ENCODE measurements at places on chromosomes 6 and 20.

- DNase-seq = peak; percentile 72
These were observed 262.4 kb downstream of the ERMARD start for GRCh38 chr6:170013815-170014214.

DNA sequence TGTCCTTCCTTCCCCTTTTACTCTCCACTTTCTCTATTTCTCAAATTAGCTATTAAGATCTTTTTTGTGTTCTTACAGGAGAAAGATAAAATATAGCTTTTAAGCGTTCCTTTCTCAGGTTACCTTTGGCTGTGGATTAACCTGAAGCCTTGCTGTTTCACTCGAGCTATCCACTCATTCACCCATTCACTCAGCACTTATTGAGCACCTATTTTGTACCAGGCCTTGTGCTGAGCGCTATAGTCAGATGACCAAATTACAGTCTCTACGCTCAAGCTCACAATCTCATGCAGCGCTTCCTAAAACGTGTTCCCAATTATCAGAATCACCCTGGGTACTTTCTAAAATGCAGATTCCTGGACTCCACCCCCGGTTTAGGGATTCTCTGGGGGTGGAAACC, 1.8 kb upstream of the CEP250 start:
- DNase-seq = no peak

DNA sequence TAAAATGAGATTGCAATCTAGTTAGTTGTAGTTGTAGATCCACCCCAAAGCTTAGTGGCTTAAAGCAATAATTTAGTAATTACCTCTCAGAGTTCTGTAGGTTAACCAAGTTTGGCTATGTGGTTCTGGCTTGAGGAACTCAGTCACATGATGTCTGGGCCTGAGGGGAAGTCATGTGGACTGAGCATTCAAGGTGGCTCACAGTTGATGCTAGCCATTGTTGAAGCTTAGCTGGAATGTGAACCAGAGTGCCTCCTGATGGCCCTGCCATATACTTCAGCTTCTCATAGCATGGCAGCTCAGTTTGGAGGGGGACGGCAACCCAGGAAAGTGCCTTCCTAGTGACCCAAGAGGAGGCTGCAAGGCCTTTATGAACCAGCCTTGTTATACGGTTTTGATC, 263.2 kb upstream of the RNF217 start:
- DNase-seq = no peak

DNA sequence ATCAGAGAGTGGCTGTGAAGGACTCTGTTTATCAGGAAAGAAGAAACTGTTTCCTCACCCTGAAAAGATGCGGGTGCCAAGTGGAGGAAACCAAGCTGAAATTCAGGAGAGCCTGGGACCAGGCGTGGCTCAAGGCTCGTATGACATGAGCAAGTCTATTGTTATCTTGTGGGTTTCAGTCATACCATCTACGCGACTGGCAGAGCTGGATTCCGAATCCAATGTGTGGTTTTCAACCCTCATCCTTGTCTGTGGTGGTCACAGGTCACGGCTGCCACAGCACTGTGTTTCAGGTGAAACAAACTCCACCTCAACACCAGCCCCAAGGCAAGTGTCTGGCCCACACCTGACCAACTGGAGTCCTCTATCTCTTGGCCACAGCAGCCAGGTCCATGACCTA, 9.1 kb downstream of the MC3R start:
- no peak for DNase-seq

DNA sequence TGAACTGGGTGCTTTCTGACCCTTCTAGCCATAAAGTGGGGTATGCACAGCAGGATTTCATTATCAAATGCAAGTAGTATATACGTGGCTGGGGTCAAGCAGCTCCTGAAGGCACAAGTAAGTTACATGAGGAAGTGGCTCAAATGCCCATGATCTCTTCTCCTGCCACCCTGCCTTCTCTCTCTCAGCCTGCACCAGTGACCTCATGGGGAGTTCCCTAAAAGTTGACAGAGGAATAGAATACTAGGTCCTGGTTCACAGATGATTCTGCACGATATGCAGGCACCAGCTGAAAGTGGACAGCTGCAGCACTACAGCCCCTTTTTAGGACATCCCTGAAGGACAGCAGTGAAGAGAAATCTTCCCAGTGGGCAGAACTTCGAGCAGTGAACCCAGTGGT, 282.0 kb downstream of the BCKDHB start:
- DNase-seq = peak; percentile 3

DNA sequence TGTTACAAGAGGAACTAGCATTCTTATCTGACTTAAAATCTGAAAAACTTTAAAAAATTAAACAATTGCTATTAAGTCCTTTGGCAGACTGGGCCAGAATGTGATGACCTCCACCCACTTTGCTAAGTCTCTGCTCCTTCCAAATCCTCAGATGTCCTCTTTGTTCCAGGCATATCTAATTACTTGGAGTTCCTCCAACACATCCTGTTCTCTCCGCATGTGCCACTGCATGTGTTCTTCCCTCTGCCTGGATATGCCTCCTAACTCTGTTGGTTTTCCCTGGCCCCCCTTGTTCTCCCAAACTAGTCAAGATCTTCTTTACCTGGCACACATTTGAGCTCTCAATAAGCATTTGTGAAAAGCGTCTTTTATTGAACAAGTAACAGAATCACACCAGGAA, 23.1 kb downstream of the ELOVL2 start:
- no peak for DNase-seq

GRCh38 chr6:16760516-16761470, at the start of gene ATXN1:
Gene ATXN1 (minus strand): TSS chr6:16761460.
- DNase-seq = peak; percentile 49

Measured in suppressor macrophage treated with lipopolysaccharide for 4 hours (primary cell).